ENCODE measurements at places on chromosomes 6 and 20. TPM values are rescaled to one million over a fixed set of nuclear protein-coding genes. Genes with fewer than 3 reads are reported as not detected.

DNA sequence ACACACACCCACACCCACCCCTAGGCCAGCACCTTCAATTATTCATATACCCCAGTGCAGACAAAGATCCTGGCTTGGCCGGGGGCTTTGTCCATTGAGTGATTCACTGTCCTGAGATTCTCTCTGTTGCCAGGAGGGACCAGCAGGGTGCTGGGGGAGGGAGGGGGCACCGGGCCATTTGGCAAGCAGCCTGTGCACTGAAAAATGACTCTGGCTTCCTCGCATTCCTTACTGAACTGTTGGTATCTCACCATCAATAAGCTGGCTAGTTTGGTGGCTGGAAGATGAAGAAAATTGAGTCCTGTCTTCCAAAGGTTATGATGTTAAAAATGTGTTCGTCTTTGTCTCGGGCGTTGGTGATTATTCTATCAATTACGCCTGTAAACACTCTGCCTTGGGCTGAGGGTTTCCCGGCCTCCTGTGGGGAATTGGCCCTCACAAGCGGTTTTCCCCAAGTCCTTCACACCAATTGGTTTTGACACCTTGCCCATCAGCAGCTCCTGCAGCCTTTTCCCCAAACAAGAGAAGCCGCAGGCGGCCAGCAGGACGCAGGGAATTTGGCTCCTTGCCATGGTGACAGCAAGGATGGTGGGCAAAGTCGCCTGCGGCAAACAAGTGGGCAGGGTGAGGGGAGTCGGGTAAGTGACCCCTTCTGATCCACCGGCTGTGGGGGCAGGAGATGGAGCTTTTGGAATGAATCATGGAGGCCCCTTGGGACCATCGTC lies 4.9 kb downstream of the VSTM2L start:
- H3K36me3 ChIP-seq: no peaks in the 10 kb centered on the region
- H3K27me3 ChIP-seq: peaks cover 4% of the 10 kb centered on the region
- H3K4me3 ChIP-seq: no peak overlapping the region
- no peak for DNase-seq
- H3K4me1 ChIP-seq: peaks cover 6% of the 10 kb centered on the region
- no peak overlapping the region for H3K27ac ChIP-seq

The SEC63 gene
- total RNA-seq: 25.3 TPM

DNA sequence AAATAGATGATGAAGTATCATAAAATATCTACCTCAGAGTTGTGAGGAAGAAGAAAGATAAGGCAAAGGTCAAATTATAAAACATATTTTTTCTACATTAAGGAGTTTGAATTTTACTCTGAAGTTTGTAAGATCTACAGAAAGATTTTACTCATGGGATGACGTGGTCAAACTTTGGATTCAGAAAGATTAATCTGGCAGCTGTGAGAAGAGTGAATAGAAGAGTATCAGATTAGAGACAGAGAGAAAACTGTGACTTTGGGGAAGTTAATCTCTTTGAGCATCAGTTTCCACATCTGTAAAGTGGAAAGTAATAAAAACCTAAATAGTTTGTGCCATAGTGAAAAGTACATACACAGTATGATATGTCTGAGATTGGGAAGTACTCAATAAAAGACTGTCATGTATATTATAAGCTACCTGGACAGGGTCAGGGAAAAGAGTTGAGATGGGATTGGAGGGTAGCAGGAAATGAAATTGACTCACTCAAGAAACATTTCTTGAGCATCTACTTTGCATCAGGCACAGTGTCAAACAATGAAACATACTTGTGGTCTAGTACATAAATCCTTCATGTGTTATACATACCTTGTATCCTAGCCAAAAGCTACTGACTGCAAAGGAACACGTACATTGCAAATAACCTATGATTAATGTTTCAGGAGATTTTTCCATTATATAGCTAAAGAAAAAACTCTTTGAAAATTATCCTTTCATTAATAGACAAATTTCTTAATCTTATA lies 222.1 kb downstream of the TMEM200A start:
- H3K36me3 ChIP-seq: no peaks in the 10 kb centered on the region
- H3K27ac ChIP-seq: no peak overlapping the region
- no peaks in the 10 kb centered on the region for H3K4me1 ChIP-seq
- no peak overlapping the region for H3K4me3 ChIP-seq
- DNase-seq: no peak
- H3K27me3 ChIP-seq: no peaks in the 10 kb centered on the region

DNA sequence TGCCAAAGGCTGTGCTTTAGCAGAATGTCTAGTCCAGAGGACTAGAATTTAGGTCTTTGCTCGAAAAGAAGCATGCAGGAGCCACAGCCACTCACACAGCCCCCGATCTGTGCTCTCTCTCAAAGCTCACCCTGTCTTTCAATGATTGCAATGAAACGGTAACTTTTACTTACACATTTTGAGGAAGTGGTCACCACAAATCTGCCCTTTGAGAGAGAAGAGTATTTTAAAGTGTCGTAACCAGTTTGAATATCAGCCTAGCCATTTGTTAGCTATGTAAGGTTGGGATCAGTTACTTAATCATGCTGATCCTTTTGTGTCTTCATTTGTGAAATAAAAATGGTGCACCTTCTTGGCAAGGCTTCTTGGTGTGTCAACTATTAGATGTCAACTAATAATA lies 209.0 kb downstream of the TFAP2A start:
- peaks cover 8% of the 10 kb centered on the region for H3K4me1 ChIP-seq
- H3K36me3 ChIP-seq: no peaks in the 10 kb centered on the region
- no peak for DNase-seq
- H3K4me3 ChIP-seq: no peak overlapping the region
- H3K27me3 ChIP-seq: no peaks in the 10 kb centered on the region

The RIMS1 gene
- total RNA-seq: 5.2 TPM

All from vagina (tissue), 2 donors.